Naive B cell (primary cell): ENCODE measurements at places on chromosomes 7 and 10.

DNA sequence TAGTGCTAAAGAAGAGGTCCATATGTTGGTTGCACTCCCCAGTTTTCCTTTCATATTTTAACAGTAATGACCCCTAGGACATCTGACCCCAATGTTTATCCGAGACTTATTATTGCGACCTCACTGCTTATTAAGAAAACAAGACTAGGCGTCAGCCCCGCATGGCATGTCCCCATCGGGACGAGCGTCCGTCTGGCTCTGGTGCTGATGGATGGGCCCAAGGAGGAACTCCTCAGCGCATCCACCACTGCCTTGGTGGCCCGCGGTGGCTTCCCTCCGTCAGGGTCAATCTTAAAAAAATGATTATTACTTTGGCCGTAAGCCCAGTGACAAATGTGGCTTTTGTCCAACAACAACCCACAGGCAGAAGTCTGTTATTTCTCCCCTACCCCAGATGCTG, 40.1 kb upstream of the CXCL12 start:
- DNase-seq: no peak

- no peak for DNase-seq
Measured at GRCh38 chr10:36114913-36115312, 472.8 kb upstream of the FZD8 start.

GRCh38 chr7:87110778-87111177, 41.5 kb upstream of the DMTF1 start:
- DNase-seq: no peak

DNA sequence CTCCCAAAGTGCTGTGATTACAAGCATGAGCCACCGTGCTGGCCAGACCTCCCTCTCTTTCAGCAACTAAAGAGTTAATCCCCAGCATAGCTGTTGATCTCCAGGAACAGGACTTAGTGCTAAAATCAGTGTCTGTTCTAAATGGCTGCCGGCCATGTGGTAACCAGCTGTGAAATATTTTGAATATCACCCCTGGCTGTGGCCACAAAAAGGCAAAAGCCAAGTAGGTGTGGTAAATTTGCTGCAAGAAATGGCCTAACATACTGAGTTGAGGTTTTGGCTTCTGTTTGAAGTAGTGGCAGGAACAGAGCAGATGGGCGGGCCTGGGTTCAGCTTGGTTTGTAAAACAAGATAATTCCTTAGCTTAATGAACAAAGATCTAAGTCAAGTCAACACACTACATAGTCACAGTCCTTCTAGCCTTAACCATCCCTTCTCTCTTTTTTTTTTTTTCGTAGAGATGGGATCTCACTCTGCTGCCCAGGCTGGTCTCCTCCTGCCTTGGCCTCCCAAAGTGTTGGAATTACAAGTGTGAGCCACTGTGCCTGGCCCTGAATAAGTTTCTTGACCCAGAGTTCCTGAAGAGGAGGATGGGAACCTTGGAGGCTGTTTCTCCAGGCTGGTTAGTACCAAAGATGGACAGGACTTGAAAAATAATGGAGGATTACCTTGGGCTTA, 22.7 kb upstream of the AGFG2 start:
- DNase-seq: no peak

GRCh38 chr10:95414844-95415485, 124.2 kb upstream of the PDLIM1 start:
- no peak for DNase-seq
